ENCODE measurements at places on chromosomes 4 and X. TPM values are rescaled to one million over a fixed set of nuclear protein-coding genes. Genes with fewer than 3 reads are reported as not detected.

CT45A1 gene
- not detected for total RNA-seq

ASB12 gene
- total RNA-seq, result not detected

ITGB1BP2 gene
- 0.75 TPM for total RNA-seq

RIPPLY1 gene
- not detected for total RNA-seq

TDO2 gene
- not detected for total RNA-seq

EOLA2 gene
- 49.8 TPM for total RNA-seq

TMEM35A gene
- not detected for total RNA-seq

DNAAF6 gene
- total RNA-seq, result not detected

ODAPH gene
- not detected for total RNA-seq

GPRASP3 gene
- total RNA-seq, result 1.6 TPM

AR gene
- not detected for total RNA-seq

PIR gene
- total RNA-seq, result 50.8 TPM

NAP1L2 gene
- 8.6 TPM for total RNA-seq

CFP gene
- total RNA-seq, result 0.12 TPM

IBSP gene
- total RNA-seq, result not detected

GAGE13 gene
- not detected for total RNA-seq

SOWAHB gene
- total RNA-seq, result 6.3 TPM

CT45A3 gene
- total RNA-seq, result not detected

MID1 gene
- 21.9 TPM for total RNA-seq

ADH7 gene
- not detected for total RNA-seq

NOX1 gene
- not detected for total RNA-seq

MAGEA1 gene
- total RNA-seq, result 0.07 TPM

SHROOM3 gene
- total RNA-seq, result 27.8 TPM

OPHN1 gene
- total RNA-seq, result 6.0 TPM

TRIM60 gene
- total RNA-seq, result not detected

INTU gene
- total RNA-seq, result 1.1 TPM

Data from PC-3 (cell line).